MV-4-11 (cell line): ENCODE measurements at places on chromosomes 12 and 14.
A peak's percentile ranks its signal among the peaks of the same experiment; 100 is the strongest.

- DNase-seq = no peak
These were observed 751.1 kb downstream of the TMEM121 start for GRCh38 chr14:106277503-106277902.

- DNase-seq = no peak
These were observed 25.4 kb downstream of the BRF1 start for GRCh38 chr14:105275267-105275946.

GRCh38 chr12:109652233-109652976 lies 61.2 kb upstream of the FAM222A start:
- DNase-seq = no peak

GRCh38 chr12:10612110-10612509 lies 1.3 kb downstream of the MAGOHB start:
- no peak for DNase-seq

DNA sequence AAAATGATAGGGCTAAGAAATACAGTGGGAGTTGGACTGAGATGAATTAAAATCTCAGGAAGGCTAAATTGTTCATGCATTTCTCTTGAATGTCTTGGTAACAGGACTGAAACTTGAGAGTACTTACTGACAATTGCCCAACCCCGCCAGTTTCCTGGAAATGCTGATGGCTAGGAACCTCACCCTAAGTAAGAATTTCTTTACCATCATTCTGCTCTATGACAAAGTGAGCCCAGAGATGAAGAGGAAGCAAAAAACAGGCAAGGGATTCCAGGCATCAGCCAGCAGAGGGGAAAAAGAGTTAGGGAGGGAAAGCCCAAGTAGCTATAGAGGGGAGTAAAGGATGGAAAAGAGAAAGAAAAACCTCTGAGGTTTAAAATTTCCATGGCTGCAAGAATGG lies 397.7 kb downstream of the MDGA2 start:
- peak; percentile 3 for DNase-seq

DNA sequence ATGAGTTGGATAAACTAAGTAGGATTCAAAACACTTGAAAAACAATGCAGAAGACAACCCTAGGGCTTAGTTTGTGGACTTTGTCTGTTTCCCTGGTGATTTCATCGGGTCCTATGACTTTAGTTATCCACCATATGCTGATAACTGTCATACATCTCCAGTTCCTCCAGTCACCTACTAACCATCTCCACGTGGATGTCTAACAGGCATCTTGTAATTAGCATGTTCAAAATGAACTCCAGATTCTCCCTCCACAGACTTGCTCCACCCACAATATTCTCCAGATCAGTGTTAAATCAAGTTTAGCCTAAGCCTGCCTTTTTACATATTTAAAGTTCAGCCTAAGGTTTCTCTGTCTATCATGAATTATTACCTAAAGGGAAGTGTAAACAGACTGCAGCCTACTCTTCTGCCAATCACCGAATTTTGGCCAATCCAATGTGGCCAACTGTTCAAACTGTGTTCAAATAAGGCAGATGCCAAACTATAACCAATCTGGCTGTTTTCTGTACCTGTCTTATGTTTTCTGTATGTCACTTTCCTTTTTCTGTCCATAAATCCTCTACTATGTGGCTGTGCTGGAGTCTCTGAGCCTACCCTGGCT lies 87.1 kb downstream of the PAX9 start:
- DNase-seq = no peak

DNA sequence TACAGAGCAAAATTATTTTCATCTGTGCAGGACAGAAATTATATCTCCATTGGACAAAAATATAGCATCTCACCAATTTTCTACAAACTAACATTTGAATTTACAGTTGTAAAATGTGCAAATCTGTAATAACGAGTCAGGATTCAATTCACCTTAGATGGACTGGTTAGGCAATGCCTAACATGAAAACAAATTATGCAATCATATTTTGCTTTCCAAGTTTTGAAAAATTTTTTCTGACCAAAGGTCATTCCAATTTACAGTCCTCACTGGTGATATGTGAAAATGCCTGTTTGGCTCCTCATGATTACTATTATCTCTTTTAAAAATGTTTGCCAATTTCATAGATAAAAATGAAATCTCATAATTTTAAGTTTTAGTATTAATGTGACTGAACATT lies 6.5 kb upstream of the CPM start:
- DNase-seq = no peak
